ENCODE measurements at places on chromosomes 13 and 19. TPM values are rescaled to one million over a fixed set of nuclear protein-coding genes. Genes with fewer than 3 reads are reported as not detected.

- no peak for DNase-seq
These were observed 927 bp downstream of the COL4A2 start for GRCh38 chr13:110307767-110308655.

DNA sequence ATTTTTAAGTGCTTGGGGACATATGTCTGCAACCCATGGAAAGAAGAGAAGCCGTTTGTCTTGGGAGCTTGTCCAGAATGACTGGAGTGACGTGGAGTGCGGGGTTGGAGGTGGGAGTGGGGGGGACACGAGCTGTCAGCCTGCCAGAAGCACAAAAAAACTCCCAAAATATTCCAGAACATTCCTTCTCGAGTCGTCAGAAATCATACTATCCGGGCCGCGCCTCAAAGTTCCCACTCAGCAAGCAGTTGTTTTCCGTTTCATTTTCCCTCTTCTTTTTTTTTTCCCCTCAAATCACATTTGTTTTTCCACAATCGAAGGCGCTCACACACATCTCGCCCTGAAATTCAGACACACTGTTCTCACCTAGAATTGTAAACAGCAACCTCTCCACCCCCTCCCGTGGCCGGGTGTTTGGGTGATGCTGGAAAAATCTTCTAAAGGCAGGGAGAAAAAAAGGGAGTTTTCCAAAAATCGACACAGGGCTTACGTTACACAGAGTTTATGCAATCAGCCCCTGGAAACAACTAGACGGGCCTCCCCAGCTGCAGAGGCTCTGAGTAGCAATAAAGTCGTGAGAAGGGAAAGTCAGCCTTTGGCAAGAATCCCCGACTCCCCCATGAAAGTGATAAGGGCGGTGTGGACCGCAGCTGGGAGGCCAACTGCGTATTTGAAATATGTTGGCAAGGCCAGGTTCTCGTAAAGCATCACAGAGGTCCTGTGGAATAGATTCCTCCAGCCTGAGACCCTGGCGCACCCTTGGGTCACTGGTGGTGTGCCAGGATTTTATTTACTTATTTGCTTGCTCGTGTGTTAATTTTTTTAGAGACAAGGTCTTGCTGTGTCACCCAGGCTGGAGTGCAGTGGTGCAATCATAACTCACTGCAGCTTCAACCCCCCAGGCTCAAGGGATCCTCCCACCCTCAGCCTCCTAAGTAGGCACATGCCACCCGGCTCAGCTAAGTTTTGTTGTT lies 31.2 kb upstream of the KLF2 start:
- DNase-seq = peak; percentile 41

DNA sequence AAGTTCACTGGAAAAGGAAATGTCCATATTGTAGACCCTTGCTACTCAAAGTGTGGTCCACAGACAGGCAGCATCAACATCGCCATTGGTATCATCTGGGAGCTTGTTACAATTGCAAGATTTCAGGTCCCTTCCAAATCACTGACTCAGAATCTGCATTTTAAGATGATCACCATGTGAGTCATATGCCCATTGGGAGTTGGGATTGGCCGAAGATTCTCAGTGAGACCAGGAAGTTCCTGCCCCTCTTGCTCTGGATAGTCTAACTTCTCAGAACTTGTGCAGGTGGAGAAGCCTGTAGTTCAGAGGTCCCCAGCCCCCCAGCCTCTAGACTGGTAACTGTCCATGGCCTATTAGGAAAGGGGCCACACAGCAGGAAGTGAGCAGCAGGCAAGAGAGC lies 48.9 kb upstream of the URAD start:
- no peak for DNase-seq

DNA sequence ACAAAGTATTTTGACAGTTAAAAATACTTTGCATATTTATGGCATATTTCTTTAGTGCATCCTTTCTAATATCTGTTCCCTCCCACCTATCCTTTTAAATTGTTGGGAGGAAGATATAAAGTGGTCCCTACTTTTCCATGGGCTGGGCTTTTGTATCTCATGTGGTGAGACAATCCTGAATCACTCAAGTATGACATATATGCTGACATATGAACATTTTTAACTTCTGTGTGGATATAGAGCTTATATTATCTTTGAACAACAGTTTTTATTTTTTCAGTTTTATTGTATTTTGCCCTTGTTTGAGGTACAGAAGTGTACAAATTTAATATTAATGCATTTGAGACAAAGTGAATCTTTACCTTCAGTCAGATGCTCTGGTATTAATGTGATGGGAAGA lies 3.4 kb downstream of the ZMYM2 start:
- no peak for DNase-seq

DNA sequence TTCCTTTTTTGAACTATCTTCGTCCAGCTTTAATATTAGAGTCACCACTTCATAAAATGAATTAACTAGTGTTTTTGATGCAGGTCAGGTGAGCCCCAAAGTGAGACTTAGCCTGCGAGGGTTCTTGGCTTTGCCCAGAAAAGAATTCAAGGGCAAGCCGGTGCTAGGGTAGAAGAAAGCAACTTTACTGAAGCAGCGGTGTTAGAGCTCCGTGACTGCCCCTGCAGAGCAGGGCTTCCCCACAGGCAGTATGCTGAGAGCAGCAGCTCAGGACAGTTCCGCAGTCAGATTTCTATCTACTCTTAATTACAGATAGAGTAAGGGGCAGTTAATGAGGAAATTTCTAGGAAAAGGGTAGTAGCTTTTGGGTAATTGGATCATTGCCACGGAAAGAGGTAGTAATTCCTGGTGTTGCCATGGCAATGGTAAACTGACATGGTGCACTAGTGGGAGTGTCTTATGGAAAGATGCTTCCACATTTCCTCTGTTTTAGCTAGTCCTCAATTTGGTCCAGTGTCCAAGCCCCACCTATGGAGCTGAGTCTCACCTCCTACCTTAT lies 432.2 kb upstream of the ZNF507 start:
- DNase-seq = no peak

The ZNF571 gene
- total RNA-seq = 6.0 TPM

The KIR3DL2 gene
- total RNA-seq = 0.26 TPM

The PLVAP gene
- 32.8 TPM for total RNA-seq

DNA sequence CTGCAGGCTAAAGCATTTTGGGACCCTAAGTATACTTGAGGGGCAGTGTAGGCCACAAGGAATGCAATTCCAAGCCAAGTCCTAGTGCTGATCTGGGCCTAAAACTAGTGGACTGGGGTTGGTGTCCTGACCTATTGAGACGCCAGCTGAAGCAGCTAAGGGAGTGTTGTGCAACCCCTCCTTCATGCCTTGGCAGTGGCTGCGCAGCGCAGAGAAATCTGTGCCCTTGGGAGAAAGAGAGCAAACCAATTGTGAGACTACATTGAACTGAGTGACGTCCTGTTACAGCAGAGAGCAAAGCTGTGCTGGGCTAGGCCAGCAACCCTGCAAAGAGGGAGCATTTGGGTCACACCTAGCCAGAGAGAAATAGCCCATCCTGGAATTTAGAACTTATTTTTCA lies 2715.0 kb upstream of the PCDH20 start:
- DNase-seq = no peak

The SLC8A2 gene
- 0.75 TPM for total RNA-seq

DNA sequence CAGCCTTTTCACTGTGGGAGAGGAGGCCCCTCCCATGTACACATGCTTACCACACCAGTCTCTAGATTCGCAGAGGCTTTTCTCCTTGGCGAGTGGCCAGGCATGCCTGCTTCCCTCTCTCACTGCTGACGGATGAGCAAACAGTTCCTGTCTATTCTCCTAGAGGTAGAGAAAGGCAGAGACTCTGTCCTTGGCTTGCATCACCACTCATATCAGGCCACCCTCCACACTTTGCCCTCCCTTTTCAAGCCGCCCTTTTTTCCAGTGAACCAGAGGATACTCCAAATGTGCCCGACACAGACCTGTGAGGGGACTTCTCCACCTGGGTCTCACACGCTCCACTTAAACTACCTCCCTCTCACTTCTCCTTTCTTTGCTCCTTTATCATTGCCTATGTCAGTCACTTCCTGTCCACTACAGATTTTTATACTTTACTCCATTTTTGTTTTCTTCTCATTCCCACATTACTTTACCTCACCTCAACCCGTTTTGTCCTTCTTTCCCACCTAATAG lies 284.6 kb downstream of the DNAJC15 start:
- DNase-seq = peak; percentile 71

The SMIM44 gene
- total RNA-seq = 5.5 TPM

- no peak for DNase-seq
These were observed 13.6 kb upstream of the SHC2 start for GRCh38 chr19:474126-475078.

- DNase-seq = no peak
These were observed 1596.6 kb downstream of the SLITRK5 start for GRCh38 chr13:89267734-89268133.

The TEX26 gene
- not detected for total RNA-seq

DNA sequence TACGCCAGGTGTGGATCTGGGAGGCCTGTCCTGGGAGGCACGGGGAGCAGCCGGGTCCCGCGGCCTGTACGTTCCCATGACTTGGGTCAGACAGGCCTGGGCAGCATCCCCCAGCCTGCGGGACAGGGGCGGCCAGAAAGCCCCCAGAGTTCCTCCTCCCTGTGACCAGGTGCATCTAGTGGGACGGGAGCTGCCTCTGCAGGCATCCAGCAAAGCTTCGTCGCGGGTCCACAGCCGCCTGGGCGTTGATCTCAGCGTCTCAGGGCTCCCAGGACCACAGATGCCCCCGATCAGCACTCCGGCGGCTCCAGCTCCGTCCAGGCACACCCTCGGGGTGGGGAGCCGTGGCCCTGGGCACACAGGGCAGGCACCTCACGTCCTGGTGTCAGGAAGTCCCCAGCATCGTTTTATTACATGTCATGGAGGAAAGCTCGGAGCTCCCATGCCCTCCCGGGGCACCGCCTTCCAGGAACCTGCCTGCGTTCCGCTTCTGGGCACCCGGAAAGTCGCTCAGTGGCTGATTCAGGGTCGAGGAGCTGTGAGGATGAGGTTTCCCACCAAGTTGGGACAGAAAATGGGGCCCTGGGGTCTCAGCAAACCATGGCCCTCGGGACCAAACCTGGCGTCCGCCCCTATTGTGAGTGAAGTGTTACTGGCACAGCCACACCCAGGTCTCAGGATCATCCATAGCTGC lies 1.5 kb upstream of the GZMM start:
- DNase-seq = no peak
